Myocyte (in vitro differentiated cells): ENCODE measurements at places on chromosomes 7 and 10. TPM values are rescaled to one million over a fixed set of nuclear protein-coding genes. Genes with fewer than 3 reads are reported as not detected.

ACSM6 gene
- total RNA-seq = not detected in 2 replicates

EGR2 gene
- total RNA-seq = 2.3 and 5.3 TPM in 2 replicates

ATP6V1F gene
- total RNA-seq = 172 and 222 TPM in 2 replicates

WNT8B gene
- total RNA-seq = not detected in 2 replicates

NKX2-3 gene
- total RNA-seq = 0.21 TPM in 1 of 2 replicates, not detected in the other

SPDYE2B gene
- not detected in 2 replicates for total RNA-seq

PON3 gene
- total RNA-seq = not detected in 2 replicates

TMEM213 gene
- not detected in 2 replicates for total RNA-seq

MRC1 gene
- total RNA-seq = 0.05 TPM in 2 replicates

- no peak for DNase-seq
These were observed 12.7 kb upstream of the SNX8 start for GRCh38 chr7:2326951-2327350.

DNA sequence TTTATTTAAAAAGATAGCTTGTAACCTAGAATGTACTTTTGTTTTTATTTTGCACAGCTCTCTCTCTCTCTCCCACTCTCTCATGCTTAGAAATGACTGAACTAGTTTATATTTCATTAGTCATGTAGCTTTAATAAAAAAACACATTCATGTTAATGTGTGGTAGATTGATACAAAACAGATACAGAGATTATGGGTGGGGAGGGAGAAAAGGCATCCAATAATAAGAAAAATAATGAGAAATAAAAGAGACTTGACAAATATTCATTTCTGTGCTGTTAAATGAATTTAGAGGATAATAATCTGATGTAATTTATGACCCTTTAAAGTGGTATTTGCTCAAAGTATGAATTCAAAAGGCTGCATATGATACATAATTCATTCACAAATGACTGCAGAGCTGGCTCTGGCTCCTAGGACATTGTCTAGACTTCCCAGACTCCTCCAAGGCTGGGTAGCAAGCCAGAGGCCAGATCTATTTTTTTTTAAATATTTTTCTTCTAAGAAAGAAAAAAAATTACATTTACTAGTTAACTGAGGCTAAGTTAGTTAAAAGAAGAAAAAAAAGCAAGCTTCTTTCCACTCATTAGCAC is 105.7 kb upstream of the DNAJB12 start:
- no peak for DNase-seq

DNA sequence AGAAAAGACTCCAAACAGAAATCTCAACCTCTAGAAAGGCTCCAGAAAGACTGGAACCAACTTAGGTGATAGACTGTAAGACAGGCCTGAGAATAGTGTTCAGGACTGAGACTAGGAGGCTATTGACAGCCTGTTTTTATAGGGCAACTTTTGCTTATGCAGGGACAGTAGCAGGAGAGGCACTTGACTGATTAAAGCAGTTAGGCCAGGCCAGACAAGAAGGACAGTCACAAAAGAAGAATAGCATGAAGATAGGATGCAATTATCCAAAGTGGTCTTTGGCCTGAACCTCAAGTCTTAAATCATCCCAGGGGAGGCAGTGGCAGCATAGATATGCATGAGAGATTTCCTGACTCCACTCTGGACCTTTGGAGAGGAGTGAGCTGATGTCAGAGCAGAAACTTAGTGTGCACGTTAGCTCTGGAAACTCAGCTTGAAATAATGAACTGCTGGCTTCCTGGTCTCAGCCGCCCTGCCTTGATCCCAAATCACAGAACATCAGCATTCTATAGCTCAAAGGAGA is 290.6 kb downstream of the SORCS3 start:
- DNase-seq = no peak

DNA sequence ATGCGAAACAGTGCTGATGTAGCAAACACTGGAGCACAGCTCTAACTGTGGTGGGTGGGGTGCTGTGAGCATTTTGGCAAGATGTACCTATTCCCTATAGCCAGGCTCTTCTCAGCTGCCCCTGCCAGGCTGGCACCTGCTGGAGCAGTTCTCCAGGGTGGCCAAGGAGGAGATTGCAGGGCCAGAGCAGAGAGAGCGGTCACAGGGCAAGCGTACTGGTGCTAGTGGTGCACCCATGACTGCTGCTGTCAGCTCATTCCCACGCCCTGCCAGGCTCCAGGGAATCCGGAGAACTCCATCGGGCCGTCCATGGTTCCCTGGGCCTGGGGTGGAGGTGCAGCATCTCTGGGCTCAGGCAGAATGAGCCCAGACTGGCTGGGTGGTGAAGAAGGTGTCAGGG is 2.1 kb downstream of the COL13A1 start:
- DNase-seq = peak; percentile 24

GRCh38 chr10:97016728-97017473 is 168.9 kb downstream of the SLIT1 start:
- no peak for DNase-seq

- DNase-seq = no peak
These were observed 594.5 kb upstream of the DPP6 start for GRCh38 chr7:153457746-153458145.

- DNase-seq = no peak
These were observed 94.1 kb downstream of the CDCA7L start for GRCh38 chr7:21851559-21851967.

DNA sequence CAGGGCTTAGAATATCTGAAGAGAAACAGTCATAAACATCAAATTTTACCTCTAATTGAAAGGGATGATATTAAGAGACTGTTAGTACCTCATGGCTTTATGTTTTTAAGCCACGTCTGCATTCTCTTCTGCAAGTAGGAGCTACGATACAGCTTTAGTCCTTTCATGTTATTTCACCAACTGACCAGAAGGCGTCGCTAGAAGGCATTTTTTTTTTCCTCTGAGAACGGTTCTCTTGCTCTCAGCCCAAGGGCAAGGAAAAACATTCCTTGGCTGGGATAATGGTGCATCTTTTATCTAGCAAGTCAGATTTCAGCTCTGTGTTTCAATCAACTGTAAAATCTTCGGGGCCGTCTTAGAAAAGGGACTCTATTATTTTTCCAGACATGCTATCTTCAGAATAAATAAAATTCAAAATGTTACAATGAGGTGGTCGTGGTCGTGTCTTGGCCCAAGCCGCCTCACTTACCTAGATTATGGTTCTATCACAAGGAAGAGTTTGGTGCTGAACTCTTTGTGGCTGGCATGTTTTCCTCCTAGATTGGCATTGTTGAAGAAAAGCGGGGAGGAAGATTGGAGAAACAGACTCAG is 41.6 kb upstream of the LYZL2 start:
- peak; percentile 89 for DNase-seq

DNA sequence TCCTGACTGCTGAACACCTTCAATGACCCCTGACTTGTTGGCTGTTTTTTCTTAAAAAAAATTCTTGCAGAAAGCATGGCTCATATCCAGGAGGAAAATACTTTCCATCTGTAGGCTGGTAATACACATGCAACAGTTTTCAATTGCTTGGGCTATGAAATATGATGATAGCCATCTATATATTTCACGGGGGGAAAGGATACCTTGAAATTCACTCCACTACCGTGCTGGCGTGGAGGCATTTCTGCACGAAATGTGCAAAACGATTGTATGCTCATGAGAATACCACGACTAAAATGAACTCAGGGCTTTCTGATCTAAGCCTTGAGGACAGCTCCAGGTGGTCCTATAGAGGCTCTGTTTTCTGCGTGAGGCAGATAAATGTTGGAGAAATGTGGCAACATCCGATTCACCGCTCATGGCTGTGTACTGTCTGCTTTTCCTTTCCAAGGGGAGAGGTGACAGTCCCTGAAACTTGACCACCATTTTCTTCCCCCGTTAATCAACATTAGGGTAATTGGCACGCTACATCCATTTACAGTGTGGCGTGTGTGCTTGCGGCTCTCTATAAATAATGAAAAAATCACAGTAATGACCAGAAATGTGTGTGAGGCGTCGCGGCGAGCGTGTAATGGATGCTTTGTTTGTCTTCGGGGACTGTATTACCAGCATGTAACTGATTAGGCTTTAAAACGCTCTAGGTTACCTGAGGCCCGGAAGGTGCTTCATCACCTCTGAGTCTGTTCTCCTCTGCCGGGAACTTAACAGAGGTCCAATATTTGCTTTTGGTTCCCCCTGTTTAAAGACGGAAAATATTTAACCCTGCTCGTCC is 12.8 kb upstream of the CARD11 start:
- DNase-seq = no peak

GRCh38 chr7:116560021-116560970 is 35.5 kb downstream of the CAV1 start:
- DNase-seq = no peak

DNA sequence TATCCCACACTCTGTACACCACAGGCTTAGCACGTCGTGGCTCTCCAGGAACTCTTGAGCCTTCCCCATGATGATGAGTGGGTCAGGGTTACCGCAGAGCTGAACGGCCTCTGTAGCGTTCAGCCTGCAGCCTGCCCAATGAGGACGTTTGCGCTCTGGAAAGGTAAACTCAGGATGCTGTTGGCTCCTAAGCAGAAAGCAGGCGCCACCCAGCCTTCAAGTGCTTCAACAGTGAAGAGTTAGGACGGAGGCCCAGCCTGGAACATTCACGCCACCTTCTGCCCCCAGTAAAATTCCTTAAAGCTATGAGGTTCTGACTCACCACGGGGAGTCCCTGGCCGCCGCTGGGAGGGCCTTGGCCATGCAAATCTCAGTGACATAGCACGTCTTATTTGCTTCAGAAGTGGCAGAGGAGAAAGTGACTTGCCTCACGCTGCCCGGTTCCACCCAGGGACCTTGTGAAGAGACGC is 161.5 kb upstream of the SH2B2 start:
- peak; percentile 82 for DNase-seq

DNA sequence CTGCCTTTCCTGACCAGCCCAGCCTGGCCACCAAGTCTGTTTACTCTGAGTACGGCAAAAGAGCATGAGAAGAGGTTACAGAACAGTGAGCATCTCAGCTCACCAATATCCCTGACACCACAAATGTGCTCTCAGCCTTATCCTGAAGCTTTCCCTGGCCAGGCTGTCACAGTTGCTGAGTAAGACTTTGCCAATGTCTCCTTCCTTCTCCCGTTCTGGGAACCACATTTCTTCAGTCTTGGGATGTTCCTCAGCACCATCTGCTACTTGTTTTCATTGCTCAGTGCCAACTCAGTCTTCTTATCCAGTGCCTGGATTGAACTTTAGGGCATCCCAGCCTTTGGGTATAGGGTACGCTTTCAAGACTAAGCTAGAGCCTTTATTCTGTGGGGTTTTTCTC is 7.1 kb upstream of the KCNIP2 start:
- DNase-seq = no peak

GRCh38 chr10:129909531-129910256 is 54.4 kb downstream of the EBF3 start:
- no peak for DNase-seq

GRCh38 chr7:82631998-82632397 is 188.4 kb upstream of the CACNA2D1 start:
- DNase-seq = no peak

DNA sequence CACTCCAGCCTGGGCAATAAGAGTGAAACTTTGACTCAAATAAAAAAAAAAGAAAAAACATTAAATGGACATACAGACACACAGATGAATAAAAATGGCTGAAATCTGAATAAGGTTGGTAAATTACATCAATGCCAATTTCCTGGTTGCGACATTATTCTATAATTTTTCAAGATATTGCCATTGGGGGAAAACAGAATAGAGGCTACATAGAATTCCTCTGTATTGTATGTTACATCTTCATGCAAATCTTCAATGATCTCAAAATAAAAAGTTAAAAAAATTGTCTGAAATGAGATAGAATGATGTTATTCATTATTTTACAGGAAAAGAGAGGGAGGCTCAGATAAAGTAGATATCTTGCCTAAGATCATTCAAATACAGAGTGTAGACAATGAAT is 234.0 kb downstream of the SDHAF3 start:
- DNase-seq = no peak

- DNase-seq = peak; percentile 72
These were observed 87.4 kb downstream of the CHN2 start for GRCh38 chr7:29281782-29282541.

DNA sequence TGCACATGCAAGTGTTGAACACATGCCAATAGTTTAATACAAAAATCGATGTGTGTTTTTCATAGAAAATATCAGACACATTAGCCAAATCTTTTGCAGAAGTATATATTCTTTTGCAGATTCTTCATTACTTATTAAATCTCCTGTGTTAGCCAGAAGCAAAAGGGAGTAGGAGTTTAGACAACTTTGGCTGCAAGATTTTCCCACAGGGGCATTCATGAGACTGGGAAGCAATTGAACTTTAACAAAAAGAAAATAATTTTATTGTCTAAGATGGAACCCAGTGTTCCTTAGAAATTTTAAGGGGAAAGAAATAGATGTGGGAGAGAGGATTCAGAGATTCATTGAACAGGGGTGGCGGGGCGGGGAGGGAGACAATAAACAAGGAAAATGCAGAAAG is 1336.0 kb downstream of the GATA3 start:
- no peak for DNase-seq

- peak; percentile 24 for DNase-seq
These were observed 96.1 kb upstream of the ASAH2 start for GRCh38 chr10:50347394-50347802.

- no peak for DNase-seq
These were observed 130.9 kb upstream of the ANKRD1 start for GRCh38 chr10:91051829-91052228.

DNA sequence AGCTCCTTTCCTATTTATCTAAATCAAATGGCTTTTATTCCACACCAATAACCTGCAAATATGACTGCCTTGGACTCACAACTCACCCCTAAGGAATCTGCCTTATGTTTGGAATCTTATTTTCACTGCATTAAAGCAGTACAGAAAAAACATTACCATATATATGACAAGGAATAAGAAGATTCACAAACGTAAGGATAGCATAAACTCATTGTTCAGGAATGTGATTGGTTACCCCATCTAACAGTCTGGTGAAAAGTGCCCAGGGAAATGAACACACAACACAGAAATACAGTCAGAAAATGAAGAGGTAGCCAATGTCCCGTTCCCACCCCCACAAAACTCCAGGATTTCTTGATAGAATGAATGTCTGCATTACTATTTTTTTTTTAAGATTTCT is 2.0 kb downstream of the PPP3CB start:
- DNase-seq = no peak

DNA sequence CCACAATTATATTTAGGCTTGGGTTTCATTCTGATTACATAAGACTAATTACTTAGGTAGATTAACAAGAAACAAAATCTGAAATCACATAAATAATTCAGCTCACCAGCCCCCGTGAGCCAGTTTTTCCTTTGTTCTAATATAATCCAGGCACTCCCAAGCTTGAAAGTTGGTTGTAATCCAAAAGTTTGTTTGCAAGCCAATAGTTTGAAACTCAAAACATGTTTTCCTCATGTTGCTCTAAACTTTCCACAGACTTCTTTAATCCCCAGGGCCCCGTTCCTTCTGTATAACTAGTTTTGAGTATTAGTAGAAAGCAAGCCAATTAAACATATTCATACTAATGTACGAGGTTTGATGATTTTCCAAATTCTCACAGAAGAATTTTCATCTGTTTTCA is 56.1 kb downstream of the SP8 start:
- no peak for DNase-seq
